ENCODE measurements at places on chromosomes 11 and 22.

- no peak overlapping the region for H3K4me3 ChIP-seq
- no peak for DNase-seq
- no peaks in the 10 kb centered on the region for H3K4me1 ChIP-seq
- no peak overlapping the region for H3K27ac ChIP-seq
These were observed 549.3 kb downstream of the METTL15 start for GRCh38 chr11:28657378-28658030.

- no peaks in the 10 kb centered on the region for H3K4me1 ChIP-seq
- H3K27me3 ChIP-seq: peaks cover 68% of the 10 kb centered on the region
- H3K27ac ChIP-seq: no peak overlapping the region
- DNase-seq: no peak
These were observed 2.0 kb downstream of the MYOD1 start for GRCh38 chr11:17721242-17721999.

DNA sequence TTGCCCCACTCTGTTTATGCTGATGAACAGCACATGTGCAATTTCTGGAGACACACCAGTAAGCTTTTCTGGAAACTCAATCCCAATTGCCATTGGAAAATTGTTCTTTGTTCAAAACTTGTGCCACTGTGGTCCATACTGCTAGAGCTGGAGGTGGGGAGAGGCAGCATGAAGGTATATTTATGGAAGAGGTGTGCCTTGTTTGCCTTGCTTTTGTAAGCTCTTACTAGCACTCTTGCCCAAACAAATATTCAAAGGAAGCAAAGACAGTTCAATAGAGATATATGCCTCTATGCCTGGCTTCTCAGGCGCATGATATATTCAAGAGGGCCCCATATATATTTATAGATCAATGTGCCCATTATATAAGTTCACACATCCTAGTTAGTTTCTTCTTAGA, 42.7 kb downstream of the TIMP3 start:
- no peak for DNase-seq
- no peaks in the 10 kb centered on the region for H3K4me1 ChIP-seq
- H3K4me3 ChIP-seq: no peak overlapping the region
- no peaks in the 10 kb centered on the region for H3K27me3 ChIP-seq
- H3K36me3 ChIP-seq: no peaks in the 10 kb centered on the region

DNA sequence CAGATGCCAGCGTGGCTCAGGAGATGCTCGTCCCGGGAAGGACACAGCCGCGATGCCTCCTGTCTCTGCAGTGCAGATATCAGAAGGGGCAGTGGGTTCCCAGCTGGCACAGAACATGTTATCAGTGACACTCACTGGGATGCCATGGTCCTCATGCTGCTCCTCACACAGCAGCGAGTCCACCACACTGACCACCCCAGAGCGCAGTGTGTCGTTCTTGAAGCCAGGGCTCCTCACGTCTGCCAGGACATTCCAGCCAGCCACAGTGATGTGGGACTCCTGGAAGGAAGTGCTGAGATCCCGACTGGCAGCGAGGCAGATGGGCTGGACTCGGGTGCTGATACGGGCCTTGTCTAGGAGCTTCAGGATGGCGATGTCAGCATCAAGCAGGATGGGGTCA, 13.1 kb upstream of the SLC1A2 start:
- H3K36me3 ChIP-seq: no peaks in the 10 kb centered on the region
- no peaks in the 10 kb centered on the region for H3K4me1 ChIP-seq
- no peak overlapping the region for H3K27ac ChIP-seq
- no peak for DNase-seq

GRCh38 chr11:72787216-72788104, 6.4 kb downstream of the STARD10 start:
- H3K36me3 ChIP-seq: no peaks in the 10 kb centered on the region
- no peak overlapping the region for H3K4me3 ChIP-seq
- H3K27me3 ChIP-seq: no peaks in the 10 kb centered on the region
- no peak for DNase-seq

- H3K4me3 ChIP-seq: no peak overlapping the region
- no peak for DNase-seq
- no peaks in the 10 kb centered on the region for H3K27me3 ChIP-seq
- no peaks in the 10 kb centered on the region for H3K4me1 ChIP-seq
- H3K27ac ChIP-seq: no peak overlapping the region
These were observed 2.7 kb upstream of the VPREB3 start for GRCh38 chr22:23756891-23757290.

DNA sequence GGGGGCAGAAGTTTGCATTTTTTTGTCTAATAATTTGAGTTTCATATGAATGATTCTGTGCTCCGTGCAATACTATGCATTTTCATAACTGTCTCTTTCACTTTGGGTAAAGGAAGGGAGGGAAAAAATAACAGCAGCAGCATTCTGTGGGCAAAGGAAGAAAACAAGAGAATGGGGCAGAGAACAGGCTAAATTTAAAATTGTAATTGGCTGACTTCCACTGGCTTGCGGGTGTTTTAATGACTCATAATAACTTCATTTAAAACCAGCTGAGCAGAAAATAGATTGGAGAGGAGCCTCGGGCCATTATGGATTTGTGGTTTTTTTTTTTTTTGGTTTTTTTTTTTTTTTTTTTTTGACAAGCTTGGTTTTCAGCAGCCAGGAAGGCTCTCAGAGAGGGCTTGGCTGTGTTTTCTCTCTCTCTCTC, 107.4 kb downstream of the ZBTB16 start:
- peaks cover 77% of the 10 kb centered on the region for H3K4me1 ChIP-seq
- DNase-seq: no peak
- no peak overlapping the region for H3K27ac ChIP-seq
- no peak overlapping the region for H3K4me3 ChIP-seq
- no peaks in the 10 kb centered on the region for H3K36me3 ChIP-seq
- H3K27me3 ChIP-seq: no peaks in the 10 kb centered on the region

- H3K36me3 ChIP-seq: no peaks in the 10 kb centered on the region
- H3K4me1 ChIP-seq: no peaks in the 10 kb centered on the region
- H3K4me3 ChIP-seq: no peak overlapping the region
- DNase-seq: no peak
These were observed 30.9 kb downstream of the P4HA3 start for GRCh38 chr11:74280494-74280893.

GRCh38 chr11:120134931-120135228, 3.0 kb downstream of the TRIM29 start:
- no peaks in the 10 kb centered on the region for H3K36me3 ChIP-seq
- H3K4me1 ChIP-seq: no peaks in the 10 kb centered on the region
- H3K27ac ChIP-seq: no peak overlapping the region
- peaks cover 56% of the 10 kb centered on the region for H3K27me3 ChIP-seq

DNA sequence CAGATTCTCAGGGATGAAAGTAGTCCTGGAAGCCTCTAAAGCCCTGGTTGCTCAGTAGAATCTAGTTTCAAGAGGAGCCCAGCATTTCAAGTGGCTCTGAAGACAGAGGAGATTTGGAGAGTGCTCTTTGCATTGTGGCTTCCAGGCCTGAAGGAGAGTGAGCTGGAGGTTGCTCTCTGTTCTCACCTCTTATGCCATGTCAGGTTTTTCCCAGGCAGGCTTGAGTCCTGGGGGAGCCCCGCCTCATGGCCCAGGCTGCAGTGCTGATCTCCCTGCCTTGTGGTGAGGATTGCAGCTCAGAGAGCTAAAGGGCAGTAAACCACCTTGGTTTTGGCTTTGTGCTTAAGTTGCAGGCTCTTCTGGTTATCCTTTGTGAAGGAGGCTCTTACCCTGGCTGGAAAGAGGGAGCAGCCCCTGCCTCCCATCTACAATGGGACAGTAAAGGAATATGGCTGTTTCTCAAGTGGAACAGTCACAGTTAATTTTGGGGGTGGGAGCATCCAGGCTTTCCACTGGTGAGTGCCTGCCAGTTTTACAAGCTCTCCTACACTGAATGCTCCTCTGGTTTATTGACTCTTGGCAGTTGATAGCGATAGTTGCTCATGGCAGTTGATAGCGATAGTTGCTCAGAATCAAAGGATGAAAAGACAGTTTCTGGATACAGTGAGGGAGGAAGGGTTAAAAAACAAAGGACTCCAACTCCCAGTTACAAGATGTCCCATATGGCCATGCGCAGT, 32.6 kb downstream of the RCOR2 start:
- peaks cover 26% of the 10 kb centered on the region for H3K4me1 ChIP-seq
- H3K27me3 ChIP-seq: no peaks in the 10 kb centered on the region
- no peak overlapping the region for H3K4me3 ChIP-seq
- no peak overlapping the region for H3K27ac ChIP-seq
- DNase-seq: no peak
- H3K36me3 ChIP-seq: no peaks in the 10 kb centered on the region

DNA sequence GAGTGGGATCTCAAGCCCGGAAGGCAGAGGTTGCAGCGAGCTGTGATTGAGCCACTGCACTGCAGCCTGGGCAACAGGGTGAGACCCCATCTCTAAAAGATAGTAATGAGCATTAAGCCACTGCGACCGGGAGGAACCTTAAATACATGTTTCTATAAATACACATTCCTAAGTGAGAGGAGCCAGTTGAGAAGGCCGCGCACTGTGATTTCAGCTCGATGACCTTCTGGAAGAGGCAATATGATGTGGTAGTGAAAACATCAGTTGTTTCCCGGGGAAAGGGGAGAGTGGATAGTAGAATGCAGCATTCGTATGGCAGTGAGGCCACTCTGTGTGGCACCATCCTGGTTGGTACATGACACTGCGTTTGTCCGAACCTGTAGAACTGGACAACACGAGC, 18.0 kb downstream of the PTDSS2 start:
- no peak overlapping the region for H3K27ac ChIP-seq
- H3K4me1 ChIP-seq: peaks cover 7% of the 10 kb centered on the region
- H3K36me3 ChIP-seq: peaks cover 20% of the 10 kb centered on the region

GRCh38 chr11:28690746-28691145, 582.6 kb downstream of the METTL15 start:
- no peak overlapping the region for H3K4me3 ChIP-seq

DNA sequence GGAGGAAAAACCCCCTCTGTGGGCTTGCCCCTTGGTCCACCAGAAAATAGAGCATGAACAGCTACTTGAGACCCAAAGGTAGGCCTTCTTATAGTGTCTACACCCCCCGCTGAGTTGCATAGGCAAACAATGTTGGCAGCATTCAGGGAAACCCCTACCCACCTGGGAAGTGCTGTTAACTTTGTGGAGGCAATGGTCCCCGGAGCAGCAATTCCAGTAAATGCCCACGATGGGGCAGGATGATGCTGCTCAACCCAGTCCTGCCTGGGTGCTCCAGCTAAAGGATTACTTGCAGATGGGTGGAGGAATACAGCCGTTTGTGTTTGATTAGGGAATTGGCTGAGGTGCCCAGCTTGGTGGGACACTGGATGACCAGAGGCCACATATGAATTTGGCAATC, 381.3 kb upstream of the ANO5 start:
- H3K4me3 ChIP-seq: no peak overlapping the region
- no peaks in the 10 kb centered on the region for H3K4me1 ChIP-seq

DNA sequence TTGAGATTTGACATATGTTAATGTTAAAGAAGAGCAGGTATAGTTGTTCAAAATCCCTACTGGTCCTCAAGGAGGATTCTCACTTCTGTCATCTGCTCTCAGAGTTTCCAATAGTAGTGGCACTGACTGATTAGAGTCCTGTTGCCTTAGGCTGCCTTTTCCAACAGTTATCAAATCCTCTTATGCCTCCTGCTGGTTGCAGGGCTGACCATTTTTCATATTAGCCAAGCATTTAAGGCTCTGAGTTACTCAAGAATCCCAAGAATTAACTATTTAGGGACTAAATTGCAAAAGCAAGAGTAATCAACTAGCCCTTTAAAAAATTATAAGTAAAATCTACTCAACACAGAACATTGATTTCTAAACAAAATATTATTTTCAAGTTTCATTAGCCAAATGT, 212.0 kb upstream of the CHORDC1 start:
- H3K27ac ChIP-seq: no peak overlapping the region
- DNase-seq: peak; percentile 1
- H3K4me1 ChIP-seq: no peaks in the 10 kb centered on the region
- no peaks in the 10 kb centered on the region for H3K36me3 ChIP-seq
- H3K4me3 ChIP-seq: no peak overlapping the region
- no peaks in the 10 kb centered on the region for H3K27me3 ChIP-seq

GRCh38 chr11:102268083-102268984, 49.0 kb upstream of the BIRC3 start:
- H3K27me3 ChIP-seq: no peaks in the 10 kb centered on the region
- H3K4me1 ChIP-seq: no peaks in the 10 kb centered on the region
- H3K36me3 ChIP-seq: no peaks in the 10 kb centered on the region
- no peak overlapping the region for H3K27ac ChIP-seq
- peak; percentile 64 for DNase-seq

GRCh38 chr11:121596195-121597155, 143.7 kb upstream of the SORL1-AS1 start:
- H3K27ac ChIP-seq: no peak overlapping the region
- peaks cover 69% of the 10 kb centered on the region for H3K36me3 ChIP-seq
- no peaks in the 10 kb centered on the region for H3K27me3 ChIP-seq

- no peaks in the 10 kb centered on the region for H3K4me1 ChIP-seq
- H3K36me3 ChIP-seq: no peaks in the 10 kb centered on the region
- DNase-seq: no peak
- no peaks in the 10 kb centered on the region for H3K27me3 ChIP-seq
These were observed 10.8 kb upstream of the CLDN5 start for GRCh38 chr22:19535001-19535400.

GRCh38 chr22:19133561-19133960, 2.5 kb downstream of the TSSK2 start:
- DNase-seq: no peak
- H3K36me3 ChIP-seq: peaks cover 53% of the 10 kb centered on the region
- no peak overlapping the region for H3K4me3 ChIP-seq

DNA sequence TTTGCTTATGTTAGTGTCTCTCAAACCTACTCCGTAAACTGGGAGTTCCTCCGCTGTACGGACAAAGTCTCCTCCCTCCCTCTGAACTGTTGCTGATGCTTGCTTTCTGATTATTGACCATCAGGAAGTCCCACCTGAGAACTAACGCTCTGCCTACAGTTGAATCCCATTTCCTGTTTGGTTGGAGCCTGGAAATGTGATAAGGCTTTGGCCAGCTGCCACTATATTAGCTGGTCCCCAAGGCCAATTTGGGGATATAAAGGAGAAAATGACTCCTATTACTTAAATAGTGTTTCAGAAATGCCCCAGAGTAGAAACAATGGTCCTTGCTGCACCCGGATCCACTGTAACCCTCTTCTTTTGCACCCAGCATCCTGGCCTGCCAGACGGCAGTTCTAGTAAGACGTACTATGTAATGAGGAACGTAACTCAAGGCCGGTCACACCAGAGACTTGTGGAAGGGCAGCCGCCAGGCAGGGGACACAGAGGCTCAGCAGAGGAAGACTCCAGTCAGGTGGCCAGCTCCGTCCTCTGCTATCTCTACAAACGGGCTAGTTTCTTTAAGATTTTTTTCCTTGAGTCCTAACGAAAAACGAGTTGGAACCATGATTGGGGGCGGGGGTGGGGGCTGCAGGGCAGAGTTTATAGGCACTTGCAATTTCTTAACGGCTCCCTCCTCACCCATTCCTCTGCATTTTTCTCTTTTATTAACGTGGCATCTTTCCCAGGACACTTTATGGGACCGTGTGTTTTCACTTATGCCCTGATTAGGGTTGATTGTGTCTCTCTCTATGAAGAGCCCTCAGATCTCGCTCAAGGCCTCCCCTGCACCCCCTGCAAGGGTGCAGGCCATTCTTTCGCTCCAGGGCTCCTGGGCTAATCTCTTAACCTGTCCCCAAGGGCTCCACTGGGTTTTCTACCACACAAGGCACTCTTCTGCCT, 72.8 kb upstream of the CDON start:
- DNase-seq: no peak
- no peak overlapping the region for H3K4me3 ChIP-seq
- H3K27me3 ChIP-seq: peaks cover 95% of the 10 kb centered on the region
- H3K36me3 ChIP-seq: no peaks in the 10 kb centered on the region
- peaks cover 18% of the 10 kb centered on the region for H3K4me1 ChIP-seq
